ENCODE measurements at places on chromosomes 1 and 21.

DNA sequence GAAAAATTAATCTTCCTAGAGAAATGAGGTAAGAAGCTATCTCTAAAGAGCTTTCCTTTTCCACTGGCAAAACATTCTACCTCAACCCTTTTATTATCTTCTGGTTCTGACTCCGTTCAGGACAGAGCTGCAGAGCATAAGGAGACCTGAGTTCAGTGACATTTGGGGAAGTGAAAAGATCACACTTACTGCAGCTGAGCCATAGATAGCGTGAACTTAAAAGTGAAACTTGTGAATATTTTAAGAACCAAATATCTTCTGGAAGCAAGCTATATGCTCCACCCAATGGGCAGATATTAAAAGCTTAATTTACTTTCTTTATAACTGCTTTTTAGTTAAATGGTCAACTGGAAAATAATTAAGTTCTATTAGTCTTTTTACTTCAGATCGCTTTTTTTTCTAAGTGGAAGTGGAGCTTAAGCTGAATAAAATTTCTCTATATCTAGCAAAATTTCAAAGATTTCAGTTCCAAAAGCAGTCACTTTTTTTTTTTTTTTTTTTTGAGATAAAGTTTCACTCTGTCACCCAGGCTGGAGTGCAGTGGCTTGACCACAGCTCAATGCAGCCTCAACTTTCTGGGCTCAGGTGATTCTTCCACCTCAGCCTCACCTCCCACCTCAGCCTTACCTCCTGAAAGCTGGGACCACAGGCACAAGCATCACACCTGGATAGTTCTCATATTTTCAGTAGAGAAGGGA, 11.9 kb downstream of the PTPN22 start:
- no peak for DNase-seq

DNA sequence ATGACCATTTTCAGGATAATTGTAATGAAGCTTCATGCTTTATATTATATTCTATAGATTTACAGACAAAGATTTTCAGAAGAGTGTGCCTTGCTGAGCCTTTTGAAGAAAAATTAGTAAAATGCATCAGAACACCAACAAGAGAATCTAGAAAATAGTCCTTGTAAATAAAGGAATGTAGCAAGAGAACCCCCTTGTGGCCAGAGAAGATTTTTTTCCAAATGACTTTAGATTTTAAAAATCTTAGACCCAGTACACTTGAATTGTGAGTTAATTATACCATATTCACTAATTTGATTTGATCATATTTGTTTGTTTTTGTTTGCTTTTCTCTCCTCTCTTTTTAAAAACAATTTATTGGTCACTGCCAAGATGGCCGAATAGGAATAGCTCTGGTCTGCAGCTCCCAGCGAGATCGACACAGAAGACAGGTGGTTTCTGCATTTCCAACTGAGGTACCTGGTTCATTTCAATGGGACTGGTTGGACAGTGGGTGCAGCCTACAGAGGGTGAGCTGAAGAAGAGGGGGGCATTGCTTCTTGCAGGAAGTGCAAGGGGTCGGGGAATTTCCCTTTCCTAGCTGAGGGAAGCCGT, 12.8 kb upstream of the IFI44L start:
- no peak for DNase-seq

DNA sequence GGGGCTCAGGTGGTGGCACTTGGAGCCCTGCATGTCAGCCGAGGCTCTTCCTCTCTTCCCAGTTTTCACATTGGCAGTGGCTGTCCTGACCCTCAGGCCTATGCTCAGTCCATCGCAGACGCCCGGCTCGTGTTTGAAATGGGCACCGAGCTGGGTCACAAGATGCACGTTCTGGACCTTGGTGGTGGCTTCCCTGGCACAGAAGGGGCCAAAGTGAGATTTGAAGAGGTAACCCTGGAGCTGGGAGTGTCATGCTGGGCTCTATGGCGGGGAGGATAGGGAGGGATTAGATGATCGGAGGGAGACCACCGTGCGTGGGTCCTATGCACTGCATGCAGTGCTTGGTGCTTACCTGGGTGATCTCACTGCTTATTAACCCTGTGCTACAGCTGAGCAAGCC, 13.5 kb downstream of the AZIN2 start:
- DNase-seq = no peak

- DNase-seq = no peak
Measured at GRCh38 chr1:174005032-174005431, 17.1 kb downstream of the RC3H1 start.

- DNase-seq = no peak
Measured at GRCh38 chr1:177933881-177934280, 36.0 kb downstream of the SEC16B start.

DNA sequence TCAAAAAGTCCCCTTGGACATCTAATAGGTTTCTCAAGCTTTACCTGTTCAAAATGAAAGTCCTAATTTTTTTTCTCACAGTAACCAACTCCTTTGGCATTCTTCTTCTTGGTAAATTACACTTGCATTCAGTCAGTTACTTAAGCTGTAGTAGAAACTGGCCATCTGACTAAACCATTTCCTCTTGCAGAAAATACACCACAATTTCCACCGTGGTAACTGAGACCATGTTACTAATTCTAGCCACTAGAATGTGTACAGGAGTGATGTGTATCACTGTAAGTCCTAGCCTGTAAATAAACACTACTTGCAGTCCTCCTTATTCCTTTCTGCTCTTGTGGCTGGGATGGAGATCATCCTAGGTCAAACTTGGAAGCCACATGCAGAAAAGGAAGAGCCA, 965.4 kb upstream of the TMPRSS15 start:
- DNase-seq = no peak
